ENCODE measurements at places on chromosomes 16 and 17.

DNA sequence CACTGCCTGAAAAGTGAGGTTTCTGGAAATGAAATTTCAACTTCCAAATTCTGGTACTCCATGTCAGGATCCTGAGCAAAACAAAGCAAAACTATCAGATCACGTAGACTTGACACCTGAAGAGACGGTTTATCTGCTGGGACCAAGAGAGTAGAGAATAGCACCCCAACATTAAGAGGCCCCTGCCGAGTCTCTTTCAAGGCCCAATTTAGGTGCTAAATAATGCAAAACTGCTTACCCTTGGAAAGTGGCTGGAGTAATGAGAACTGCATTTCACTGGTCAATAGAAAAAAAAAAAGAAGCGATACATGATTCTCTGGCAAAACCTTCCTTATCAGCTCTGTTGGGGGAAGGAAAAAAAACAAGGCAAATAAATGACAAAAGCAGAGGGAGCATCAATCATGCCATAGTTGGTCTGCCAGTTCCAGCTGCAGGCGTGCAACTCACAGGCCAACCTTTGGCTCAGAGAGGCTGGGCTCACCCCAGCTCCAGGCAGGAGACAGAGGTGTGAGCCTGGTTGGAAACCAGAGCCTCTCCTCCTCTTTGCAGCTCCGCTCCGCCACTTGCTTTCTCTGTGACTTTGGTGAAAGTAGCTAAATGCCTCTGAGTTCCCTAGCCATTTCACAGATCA, 595.2 kb downstream of the TOX3 start:
- DNase-seq = no peak

DNA sequence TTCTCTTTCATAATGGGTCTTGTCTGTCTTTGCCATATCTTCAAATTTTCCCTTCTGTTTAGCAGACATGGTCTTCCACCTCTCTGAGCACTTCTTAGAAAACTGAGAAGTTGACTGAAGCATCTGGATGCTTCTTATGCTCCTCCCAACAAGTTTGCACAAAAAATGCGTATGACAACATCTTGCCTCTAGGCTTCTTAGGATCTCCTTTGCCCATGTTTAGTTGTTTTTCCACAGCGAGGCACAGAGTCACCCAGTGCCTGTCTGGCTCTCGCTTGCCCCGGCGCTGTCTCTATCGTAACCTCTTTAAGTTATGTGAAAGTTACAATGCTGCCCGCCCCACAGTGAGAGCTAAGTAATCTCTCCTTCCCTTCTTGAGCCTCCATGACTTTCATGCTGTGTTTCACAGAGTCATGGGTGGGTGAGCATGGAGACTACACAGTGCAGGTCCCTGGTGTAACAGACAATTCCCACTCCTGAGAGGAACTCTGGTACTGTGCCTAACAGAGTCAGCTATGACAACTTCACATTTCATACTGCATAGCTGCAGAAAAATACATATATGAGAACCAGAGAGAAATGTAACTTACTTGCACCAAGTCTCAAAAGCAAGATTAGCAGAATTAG, 195.4 kb downstream of the AATF start:
- no peak for DNase-seq

GRCh38 chr17:3940965-3941698, 23.1 kb downstream of the ATP2A3 start:
- DNase-seq = no peak

GRCh38 chr17:75778861-75779249, 5.8 kb upstream of the UNK start:
- no peak for DNase-seq

GRCh38 chr17:78458091-78458490, 79.6 kb downstream of the PGS1 start:
- no peak for DNase-seq

DNA sequence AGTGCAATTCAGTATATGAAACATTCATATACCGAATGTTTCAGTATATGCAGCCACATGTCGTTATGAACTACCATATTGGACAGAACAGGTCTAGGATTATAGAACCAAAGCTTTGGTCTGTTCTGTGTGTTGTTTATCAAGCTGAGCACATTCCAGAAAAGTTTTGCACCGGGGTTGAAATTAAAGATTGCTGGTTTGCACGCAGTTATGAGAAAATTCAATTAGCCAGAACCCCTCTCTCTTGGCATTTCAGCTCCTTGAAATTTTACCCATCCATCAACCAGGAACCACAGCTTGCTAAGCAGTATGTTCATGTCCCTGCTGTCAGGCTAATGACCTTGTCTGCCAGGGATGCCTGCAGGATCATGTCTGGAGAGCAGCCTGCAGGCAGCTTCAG, 9.5 kb downstream of the KRT32 start:
- DNase-seq = no peak

GRCh38 chr17:1697681-1698080, 12.5 kb downstream of the TLCD2 start:
- DNase-seq = no peak

- DNase-seq = no peak
Observed at GRCh38 chr16:67833030-67833414, 9.1 kb upstream of the THAP11 start.

- DNase-seq = no peak
Observed at GRCh38 chr16:25141648-25142047, 30.1 kb downstream of the LCMT1 start.

- peak; percentile 71 for DNase-seq
Observed at GRCh38 chr16:84925092-84925772, 86.1 kb downstream of the ZDHHC7 start.

DNA sequence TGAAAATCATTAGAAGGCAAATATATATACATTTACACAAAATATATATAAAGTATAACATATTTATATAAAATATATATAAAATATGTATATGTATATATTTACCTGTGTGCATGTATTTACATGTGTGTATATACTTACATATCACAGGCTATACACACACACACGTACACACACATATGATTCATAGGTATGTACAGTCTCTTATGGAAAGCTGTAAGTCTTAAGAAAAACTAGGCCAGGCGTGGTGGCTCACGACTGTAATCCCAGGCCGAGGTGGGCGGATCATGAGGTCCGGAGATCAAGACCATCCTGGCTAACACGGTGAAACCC, 14.7 kb downstream of the TOM1L2 start:
- no peak for DNase-seq

GRCh38 chr16:4365014-4365406, 6.6 kb upstream of the VASN start:
- no peak for DNase-seq

DNA sequence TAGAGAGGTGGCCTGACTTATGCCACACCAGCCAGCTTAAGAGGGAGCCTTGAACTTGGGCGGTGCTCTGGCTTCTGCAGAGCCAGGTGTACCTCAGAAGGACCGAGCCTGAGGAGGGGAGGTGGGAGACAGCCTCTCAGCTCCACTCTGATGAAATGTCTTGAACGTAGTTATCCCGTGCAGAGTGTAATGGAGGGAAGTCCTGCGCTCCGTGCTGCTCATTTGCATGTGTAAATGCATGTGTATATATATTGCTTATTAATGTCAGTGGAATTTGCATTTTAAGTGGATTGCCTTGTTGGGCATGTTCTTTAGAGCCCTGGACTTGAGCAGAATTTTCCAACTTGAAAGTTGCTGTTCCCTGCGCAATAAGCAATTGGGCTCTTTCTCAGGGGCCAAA, 264.9 kb upstream of the SDK2 start:
- DNase-seq = no peak

GRCh38 chr16:58727028-58727781, 6.9 kb downstream of the GOT2 start:
- DNase-seq = no peak

DNA sequence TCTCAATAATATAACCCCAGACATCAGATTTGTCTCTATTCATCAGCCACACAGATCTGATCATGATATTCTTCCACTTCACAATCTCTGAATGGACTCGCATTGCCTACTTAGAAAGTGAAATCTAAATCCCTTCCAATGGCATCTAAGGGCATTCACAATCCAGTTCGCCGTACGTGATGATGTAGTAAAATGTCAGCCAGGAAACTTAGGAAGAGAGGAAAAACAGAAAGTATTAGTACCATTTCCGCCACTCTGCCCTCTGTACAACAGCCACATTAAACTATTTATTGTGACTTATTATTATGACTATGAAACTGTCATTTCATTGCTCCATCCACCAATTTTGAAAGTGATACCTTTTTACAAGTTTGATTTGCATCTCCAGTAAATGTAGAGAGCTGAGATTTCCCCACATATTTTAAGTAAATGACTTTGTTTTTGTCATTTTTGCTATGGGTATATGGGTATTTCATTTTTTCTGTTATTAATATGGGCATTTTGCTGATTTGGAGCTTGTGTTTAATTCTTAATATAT, 69.4 kb upstream of the SMIM36 start:
- DNase-seq = no peak

DNA sequence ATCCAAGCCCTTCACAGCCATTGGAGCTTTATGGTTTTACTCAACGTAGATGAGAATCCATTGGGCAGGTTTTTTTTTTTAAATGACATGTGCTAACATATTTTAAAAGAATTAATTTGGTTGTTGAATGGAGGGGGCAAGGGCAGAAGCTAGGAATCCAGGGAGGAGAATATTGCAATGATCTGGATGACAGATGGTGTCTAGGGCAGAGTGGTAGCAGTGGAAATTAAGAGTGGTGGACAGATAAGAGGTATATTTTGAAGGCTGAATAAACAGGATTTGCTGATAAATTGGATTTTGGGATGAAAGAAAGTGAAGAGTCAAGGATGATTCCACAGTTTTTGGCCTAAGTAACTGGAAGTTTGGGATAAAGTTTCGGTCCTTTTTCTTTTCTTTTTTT, 54.8 kb upstream of the DHX40 start:
- no peak for DNase-seq

DNA sequence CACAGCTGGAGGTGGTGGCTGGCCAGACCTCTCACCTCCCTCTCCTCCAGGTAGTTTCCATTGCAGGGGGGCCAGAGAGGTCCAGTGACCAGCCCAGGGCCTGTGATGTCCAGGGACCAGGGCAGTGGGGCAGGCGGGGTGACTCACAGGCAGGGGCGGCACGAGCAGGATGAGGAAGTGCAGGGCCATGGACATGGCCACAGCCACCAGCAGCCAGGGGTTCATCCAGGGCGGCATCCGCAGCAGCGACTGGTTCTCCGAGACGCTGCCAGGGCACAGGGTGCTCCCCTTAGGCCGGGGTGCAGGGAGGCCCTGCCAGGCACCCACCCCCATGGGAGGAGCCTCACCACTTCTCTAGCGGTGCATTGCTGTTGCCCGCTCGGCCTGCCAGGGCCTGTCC, 12.9 kb upstream of the P2RX1 start:
- peak; percentile 43 for DNase-seq

DNA sequence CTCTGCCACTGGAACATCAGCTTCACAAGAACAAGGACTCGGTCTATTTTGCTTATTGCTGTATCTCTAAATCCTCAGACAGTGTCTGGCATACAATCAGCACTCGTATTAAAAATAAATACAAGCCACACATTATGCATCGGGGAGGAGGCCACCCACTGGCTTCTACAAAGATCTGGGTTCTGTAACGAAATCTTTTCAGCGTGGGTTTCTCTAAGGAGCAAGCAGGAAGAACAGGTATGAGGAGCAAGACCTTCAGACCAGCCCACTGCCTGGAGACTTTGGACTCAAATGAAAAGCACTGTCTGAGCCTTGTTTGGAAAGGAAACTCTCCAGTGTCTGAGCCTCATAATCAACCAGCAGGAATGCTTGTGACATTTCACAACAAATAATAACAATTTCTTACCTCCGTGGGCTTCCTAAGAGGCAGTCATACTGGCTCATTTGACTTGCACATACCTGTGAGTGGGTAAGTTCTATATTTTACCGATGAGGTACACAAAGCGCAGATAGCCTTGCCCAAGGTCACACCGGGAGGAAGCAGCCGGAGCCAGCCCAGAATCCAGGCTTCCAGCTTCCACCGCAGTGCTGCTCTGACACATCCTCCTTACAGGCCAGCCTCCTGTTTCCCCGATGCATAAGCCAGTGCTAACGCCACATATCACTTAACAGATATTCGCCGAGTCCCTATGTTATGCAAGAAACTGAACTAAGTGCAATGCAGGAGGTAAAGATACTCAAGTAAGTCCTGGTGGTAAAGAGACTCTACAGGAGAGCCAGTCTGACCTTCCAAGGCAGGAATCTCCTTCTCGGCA, 118.6 kb upstream of the TNRC6C start:
- no peak for DNase-seq

DNA sequence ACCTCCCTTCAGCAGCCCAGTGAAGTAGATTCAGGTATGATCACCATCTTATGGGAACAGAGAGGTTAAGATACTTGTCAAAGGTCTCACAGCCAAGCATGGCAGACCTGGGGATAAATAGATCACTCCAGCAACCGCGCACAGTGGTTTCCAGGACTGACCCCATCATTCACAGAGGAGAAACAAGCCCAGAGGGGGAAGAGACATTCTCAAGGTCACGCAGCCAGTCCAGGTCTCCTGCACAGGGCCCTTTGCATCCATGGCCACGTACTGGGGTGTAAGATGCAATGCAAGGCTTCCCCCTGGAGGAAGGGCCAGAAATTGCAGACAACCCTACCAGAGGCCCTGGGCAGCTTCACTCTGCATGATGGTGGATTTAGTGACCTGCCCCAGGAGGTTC, 19.9 kb downstream of the TLE7 start:
- no peak for DNase-seq

- no peak for DNase-seq
Observed at GRCh38 chr16:73124097-73124652, 76.2 kb upstream of the ZFHX3 start.

- DNase-seq = no peak
Observed at GRCh38 chr17:12114686-12115418, 94.2 kb downstream of the MAP2K4 start.

DNA sequence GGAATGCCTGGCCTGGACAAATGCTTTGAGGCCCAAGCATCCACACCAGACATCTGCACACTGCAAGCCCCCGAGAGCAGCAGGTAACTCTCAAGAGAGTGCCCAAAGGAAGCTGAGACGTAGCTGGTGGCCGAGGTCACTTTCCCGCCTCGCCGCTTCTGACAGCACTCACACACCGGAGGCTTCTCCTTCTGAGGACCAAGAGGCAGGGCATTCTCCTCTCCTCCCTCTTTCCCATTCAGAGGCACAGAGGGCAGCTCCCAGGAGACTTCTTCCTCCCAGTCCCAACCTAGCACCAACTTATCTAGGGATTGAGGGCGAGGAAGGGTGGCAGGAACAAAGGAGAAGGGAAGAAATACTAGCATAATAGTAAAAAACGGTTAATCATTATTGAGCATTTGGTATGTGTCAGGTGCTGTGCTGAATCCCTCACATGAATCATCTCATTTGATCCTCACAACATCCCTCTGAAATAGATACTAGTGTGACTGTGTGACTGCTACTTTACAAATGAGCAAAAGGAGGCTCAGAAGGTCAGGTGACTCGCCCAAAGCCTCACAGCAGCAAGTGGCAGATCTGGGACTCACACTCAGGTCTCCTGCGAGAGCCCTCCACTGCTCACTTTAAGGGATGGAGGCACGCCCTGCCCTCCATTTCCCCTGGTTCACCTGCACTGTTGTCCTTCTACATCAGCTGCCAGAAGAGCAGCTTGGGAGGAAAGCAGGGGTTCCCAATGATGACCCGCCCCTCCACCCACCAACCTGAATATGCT, 41.8 kb downstream of the MYO18A start:
- no peak for DNase-seq

GRCh38 chr17:82605939-82606600, 42.2 kb downstream of the WDR45B start:
- DNase-seq = no peak

Data from CD14-positive monocyte (primary cell).